ENCODE measurements at places on chromosomes 7 and 10.

DNA sequence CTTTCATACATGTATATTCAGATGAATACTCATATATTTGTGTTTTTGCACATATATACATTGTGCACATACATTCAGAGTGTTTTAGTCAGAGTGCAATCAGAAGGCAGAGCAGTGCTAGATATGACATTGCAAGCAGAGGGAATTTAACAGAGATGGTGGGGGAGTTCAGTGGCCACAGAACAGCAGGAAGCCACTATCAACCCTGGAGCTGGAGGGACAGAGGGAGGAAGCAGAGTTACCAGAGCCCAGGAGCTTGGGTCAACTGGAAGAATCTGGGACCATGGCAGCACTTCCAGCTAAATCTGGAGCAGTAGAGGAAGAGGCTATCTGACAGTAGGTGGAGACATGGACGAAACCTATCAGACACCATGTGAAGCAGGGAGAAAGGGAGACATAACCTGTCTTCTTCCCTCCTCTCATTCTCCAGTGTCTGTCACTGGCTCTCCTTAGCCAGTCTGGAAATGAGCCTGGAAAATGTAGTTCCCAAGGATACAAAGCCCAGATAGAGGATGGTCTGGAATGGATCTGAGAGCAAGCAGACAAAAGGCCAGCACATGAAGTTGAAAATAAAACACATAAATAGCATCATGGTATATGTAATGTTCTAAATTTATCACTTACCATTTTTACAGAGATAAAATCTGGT, 33.6 kb upstream of the HERPUD2 start:
- no peak for DNase-seq

- no peak for DNase-seq
Measured at GRCh38 chr7:48091506-48092433, 2.7 kb downstream of the UPP1 start.

GRCh38 chr7:95056107-95056739, 148.8 kb downstream of the PPP1R9A start:
- no peak for DNase-seq

DNA sequence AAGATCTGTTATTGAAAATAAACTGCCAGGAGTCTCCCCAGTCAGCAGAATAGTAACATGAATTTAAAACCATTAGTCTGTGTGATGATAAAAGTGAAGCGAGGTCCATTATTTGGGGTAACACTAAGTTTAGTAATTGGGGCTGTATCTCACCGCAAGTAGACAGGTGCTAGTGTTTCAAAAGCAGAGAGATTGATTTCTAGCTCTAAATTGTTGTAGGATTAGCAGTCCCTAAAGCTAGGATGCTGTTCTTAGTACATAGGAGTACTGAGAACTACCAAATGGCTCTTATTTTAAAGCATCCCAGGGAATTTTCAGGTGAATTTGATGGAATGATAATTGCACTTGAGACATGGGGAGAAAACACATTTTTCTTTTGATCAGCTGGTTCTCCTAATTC, 70.5 kb downstream of the CPED1 start:
- no peak for DNase-seq

GRCh38 chr10:4121502-4122380, 336.7 kb upstream of the KLF6 start:
- DNase-seq: no peak

DNA sequence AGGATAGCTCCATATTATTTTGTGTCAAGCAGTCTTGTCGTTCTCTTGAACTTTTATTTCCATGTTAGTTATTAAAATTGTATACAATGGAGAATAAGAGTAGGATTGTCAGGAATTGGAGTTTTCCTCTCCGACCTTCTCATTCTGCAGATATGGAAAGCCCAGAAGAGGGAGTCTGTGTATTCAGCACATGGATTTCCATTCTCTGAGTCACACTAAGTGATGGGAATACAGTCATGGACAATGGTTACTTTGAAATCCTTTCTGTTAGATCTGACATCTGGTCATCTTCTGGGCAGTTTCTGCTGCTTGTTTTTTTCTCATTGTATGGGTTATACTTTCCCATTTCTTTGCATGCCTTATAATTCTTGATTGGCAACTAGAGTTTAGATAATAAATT, 5.0 kb upstream of the TASOR2 start:
- no peak for DNase-seq

GRCh38 chr7:97971120-97971989, 18.6 kb downstream of the OCM2 start:
- DNase-seq: peak; percentile 3

- DNase-seq: no peak
Measured at GRCh38 chr10:47282657-47283018, 17.4 kb upstream of the GDF10 start.

DNA sequence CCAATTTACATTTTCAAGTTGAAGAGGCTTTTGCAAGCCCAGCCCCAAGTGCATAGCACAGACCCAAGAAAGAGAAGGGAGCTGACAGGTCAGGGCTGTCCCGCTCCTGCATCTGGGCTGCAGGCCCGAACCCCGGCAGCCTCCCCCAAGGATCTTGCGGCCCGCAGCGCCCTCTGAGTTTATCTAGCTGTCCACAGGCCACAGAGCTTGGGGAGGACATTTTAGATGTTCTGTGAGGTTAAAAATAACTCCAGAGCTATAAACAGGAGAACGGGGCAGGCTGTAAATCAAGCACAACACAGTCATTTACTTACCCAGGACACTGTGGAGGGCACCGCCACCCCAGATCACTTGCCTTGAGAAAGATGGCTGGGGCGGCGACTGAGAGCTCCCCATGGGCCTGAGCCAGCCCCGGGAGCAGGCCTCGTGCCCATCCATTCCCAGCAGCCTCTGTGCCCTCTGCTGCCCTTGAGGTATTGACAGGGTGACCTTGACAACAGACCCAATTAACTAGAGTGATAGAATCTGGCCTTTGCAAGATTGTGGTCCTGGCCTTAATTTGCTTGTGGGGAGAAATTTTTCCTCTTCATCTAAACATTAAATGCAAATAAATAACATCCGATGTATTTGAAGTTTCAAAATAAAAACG, 563.0 kb downstream of the TCERG1L start:
- no peak for DNase-seq

DNA sequence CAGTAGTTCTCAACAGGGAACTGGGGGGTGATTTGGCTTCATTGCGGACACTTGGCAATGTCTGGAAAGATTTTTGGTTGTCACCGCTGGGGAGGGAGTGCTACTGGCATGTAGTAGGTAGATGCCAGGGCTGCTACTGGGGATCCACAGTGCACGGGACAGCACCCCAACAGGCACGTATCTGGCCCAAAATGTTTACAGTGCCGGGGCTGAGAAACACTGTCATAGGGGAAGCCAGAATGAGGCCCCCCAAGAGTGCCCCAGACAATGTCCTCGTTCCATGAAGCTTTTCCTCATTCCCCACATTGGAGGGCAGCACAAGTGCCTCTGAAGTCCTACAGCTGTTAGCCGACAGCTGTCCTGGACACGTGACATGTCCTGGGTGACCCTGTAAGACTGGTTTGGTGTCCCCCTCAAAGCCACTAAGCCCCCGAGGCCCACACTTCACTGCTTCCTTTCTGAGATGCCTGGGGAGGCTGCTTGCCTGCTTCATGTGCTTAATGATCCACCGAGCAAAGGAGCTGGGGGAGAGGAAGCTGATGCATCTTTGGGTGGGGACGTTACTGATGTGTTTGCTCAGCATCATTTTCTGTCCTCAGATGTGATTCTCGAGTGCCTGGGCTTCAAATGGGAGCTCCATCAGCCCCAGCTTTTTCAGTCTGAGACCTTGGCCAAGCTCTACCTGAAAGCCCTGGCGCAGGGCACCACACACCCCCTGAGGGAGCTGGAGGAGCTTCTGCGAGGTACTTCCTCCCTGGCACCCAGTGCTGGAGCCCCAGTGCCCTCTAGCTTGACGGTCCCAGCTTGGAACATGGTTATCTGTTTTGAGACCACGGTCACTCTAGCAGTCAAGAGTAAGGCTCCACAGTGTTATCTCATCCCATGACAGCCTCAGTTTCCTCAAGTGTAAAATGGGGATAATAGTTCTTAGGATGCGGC, 14.7 kb downstream of the BTBD16 start:
- DNase-seq: no peak

GRCh38 chr7:107622429-107622828, 38.2 kb upstream of the SLC26A4 start:
- DNase-seq: no peak

DNA sequence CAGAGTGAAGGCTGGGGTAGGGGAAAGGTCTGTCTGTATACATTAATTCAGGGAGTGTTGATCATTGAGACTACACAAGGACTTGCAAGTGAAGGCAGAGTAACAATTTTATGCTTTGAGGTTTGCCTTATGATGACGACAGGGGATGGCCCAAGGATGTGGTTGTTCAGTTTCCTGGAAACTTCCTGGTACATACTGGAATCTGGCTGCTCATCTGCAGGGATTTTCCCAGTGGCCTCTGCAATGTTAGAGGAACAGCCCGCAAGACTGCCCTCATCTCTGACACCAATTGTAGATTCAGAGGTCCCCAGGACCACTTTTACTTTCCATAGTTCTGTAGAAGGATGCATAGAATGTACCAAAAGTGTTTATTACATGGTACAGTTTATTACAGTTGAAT, 189.6 kb downstream of the TMEM178B start:
- no peak for DNase-seq

- DNase-seq: no peak
Measured at GRCh38 chr10:88980800-88981199, 9.8 kb upstream of the FAS start.

- peak; percentile 5 for DNase-seq
Measured at GRCh38 chr7:71735961-71736556, 604.1 kb downstream of the GALNT17 start.

DNA sequence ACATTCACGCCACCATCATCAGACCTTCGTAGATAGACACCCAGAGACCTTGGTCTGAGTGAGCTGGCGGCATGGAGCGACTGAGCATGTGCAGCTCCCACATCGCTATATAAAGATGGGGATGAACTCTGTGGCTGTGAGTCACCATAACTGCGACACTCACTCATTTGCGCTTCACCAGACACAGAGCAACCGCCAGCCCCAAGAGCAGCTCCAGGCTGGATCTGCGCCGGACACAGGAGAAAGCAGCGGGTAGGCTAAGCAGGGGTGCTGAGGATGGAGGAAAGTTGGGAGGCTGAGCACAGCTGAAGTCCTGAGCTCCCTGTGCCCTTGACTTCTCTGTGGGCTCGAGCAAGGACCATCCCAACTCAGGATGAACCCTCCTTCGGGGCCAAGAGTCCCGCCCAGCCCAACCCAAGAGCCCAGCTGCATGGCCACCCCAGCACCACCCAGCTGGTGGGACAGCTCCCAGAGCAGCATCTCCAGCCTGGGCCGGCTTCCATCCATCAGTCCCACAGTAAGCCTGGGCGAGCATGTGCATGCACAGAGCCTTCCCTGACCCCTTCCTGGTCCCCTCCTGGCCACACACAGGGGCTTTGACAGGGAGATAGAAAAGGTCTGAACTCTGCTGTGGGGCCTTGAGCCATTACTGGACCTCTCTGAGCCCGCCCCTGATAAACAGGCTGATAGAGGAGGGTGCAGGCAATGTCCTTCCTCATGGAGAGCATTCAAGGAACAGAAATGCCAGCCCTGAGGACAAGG, at the start of gene OPN4:
Gene OPN4 (plus strand): TSS at position 137 of the 762 bp plus-strand sequence. CDS start 237 bp downstream, at position 374.
- DNase-seq: no peak

DNA sequence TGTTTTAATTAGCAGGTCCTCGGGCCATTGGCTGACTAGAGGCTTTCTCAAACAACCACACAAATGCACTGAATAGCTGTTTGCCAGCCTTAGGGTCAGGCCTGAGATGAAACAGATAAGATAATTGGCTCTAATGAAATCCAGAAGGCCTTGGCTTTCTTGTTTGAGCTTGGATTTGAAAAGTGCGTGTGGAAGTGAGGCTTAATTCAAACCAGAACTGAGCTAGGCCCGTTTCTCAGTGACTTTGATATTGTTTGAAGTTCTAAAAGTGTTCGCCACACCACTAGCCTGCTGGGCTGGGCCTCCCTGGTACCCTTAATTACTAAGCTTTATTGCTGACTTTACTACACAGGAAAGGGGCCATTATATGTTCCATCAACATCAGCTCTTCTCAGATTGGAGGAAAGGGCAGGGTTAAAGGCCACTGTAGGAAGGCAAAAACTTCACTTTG, 270.6 kb downstream of the TWIST1 start:
- DNase-seq: no peak

- no peak for DNase-seq
Measured at GRCh38 chr7:75878312-75878768, 494 bp upstream of the RHBDD2 start.

DNA sequence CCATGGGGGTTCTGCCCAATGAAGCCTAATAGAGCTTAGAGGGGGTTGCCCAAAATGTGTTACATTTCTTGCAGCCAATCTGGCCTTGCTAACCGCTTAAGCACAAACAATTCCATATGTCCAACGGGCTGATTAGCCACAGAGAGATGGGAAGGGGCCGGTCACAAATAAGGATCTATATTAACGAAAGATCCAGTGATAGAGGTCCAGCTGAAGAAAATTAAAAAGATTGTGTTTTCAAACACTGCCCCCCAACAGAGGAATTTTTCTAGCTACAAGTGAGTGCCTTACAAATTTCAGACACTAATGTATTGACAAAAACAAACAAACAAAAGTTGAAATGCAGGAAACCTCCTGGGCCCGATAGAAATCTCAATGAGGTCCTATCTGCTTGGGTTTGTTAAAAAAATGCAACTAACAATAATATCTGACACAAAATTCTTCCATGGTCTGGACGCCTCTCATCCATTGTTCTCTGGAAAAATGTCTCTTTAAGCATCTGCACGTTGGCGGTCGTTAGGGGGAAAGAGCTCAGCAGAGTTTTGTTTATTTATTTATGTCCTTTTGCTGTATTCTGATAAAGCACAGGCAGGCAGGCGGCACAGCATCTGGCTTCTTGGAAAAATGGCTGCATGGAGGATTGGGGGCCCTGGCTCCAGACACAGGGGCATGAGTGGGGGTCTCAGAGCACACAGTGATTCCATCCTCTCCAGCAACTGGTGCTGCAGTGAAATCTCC, 402.0 kb downstream of the RPS24 start:
- DNase-seq: no peak

GRCh38 chr7:85750454-85750949, 563.6 kb upstream of the SEMA3D start:
- DNase-seq: no peak
